ENCODE measurements at places on chromosomes 11 and 22.

GRCh38 chr11:93526346-93526633, 16.9 kb downstream of the SMCO4 start:
- no peak for DNase-seq

GRCh38 chr11:65853246-65853979, 4.6 kb downstream of the CFL1 start:
- DNase-seq = no peak

- no peak for DNase-seq
Observed at GRCh38 chr11:130535520-130535919, 87.1 kb downstream of the ADAMTS15 start.

DNA sequence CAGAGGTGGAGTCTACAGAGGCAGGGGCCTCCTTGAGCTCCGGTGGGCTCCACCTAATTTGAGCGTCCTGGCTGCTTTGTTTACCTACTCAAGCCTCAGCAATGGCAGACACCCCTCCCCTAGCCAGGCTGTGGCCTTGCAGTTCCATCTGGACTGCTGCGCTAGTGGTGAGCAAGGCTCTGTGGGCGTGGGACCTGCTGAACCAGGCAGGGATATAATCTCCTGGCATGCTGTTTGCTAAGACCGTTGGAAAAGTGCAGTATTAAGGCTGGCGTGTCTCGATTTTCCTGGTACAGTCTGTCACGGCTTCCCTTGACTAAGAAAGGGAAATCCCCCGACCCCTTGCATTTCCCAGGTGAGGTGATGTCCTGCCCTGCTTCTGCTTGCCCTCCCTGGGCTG, 77.7 kb downstream of the GDPD4 start:
- DNase-seq = no peak

DNA sequence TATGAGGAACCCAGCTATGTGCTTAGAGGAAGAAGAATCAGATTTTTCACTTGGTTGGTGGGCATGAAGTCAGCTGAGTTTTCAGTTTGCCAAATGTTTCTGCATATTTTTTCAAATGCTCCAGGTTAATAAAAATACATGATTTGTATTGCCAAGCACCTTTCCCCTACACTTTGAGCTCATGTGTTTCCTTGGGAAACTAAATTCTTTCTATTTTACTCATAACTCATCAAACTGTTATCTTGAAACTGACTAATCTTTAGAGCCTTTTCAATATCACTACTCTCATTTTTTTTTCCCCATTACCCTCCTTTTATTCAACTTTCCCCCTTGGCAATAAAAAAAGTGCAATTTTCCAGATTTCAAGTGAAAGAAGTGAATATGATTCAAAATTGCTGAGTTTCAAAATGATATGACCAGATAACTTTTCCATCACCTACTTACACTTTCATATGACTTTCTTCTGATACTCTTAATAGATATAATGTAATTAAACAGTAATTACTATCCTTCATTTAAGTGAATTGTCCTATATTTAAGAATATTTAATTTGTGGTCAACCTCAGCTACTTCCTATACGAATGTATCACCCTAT, 91.9 kb upstream of the SOX6 start:
- DNase-seq = no peak

GRCh38 chr11:7031471-7031871, 11.2 kb downstream of the NLRP14 start:
- DNase-seq = no peak

DNA sequence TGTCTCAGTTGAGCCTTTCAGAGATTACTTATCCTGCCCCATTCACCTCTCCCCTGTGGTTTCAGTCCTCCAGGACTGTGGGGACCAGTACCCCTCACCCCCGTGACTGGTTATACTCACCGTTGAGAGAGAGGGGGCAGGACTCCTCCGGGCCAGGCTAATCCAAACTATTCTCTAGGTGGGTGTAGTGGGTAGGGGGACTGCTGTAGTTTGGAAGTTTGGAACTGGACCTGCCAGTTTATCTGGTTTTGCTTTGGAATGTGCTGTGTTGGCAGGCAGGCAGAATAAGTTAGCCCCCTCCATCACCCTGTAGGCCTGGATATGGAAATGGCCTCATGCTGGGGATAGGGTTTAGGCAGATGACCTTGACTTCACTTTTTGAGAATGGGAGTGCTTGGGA, 13.5 kb downstream of the TEAD1 start:
- DNase-seq = no peak

Measured in CD4-positive, alpha-beta T cell treated with Interferon gamma for 1 hour (primary cell).